Neuronal stem cell (in vitro differentiated cells): ENCODE measurements at places on chromosomes 1 and 21.

DNA sequence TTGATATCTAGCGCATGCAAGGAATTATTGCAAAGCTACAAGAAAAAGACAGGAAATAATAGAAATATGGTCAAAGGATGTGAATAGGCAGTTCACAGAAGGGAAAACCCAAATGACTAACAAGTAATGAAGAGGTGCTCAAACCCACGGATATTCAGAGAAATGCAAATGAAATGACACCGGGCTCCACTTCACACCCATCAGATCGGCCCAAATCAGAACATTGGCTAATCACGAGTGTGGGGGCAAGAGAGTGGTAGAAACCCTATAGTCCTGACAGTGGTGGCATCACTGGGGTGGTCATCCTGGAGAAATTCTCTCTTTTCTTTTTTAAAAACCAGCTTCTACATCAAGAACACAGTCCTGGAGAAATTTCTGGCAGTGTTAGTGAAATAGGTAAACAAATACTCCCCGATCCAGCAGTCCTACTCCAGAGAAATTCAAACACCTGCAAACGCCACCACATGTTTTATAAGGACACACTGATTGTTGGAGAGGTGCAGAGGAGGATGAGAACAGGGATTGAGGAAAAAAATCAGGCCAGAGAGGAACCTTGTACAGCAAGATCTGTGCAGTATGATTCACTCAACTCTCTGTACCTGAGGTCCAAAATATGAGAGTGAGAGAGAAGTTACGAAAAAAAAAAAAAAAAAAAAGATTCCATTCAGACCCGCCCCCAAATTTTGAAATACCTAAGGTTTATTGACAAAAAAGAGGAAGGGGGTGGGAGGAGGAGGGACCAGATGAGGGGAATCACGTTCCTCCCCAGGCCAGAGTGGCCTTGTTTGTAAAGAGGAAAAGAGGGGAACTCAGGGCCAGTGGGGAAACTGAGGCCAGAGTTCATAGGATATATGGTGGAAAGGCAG is 9.2 kb upstream of the TNFRSF1B start:
- no peak for DNase-seq

GRCh38 chr1:112702067-112702395 is 4.9 kb downstream of the RHOC start:
- no peak for DNase-seq

GRCh38 chr1:19725606-19726005 is 60.9 kb downstream of the HTR6 start:
- no peak for DNase-seq

- no peak for DNase-seq
Observed at GRCh38 chr1:207401578-207401977, 52.5 kb upstream of the CR2 start.

DNA sequence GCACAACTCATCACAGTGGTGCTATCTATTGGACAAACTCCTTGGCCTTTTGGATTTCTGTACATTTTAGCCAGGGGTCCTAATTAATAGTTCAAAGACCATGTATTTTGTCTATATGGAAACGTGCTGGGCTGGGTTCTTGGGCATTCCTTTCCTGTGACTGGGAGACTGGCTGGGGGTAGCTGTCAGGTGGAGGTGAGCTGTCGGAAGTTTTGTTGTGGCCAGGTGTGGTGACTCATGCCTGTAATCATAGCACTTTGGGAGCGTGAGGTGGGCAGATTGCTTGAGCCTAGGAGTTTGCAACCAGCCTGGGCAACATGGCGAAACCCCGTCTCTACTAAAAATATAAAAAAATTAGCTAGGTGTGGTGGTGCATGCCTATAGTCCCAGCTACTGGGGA is 392.4 kb downstream of the RPS6KC1 start:
- no peak for DNase-seq
